Right lobe of liver (tissue), 6 donors: ENCODE measurements at places on chromosomes 12 and 14. TPM values are rescaled to one million over a fixed set of nuclear protein-coding genes. Genes with fewer than 3 reads are reported as not detected.

- DNase-seq = no peak
Observed at GRCh38 chr14:89613260-89614008, 196.4 kb upstream of the FOXN3 start.

DNA sequence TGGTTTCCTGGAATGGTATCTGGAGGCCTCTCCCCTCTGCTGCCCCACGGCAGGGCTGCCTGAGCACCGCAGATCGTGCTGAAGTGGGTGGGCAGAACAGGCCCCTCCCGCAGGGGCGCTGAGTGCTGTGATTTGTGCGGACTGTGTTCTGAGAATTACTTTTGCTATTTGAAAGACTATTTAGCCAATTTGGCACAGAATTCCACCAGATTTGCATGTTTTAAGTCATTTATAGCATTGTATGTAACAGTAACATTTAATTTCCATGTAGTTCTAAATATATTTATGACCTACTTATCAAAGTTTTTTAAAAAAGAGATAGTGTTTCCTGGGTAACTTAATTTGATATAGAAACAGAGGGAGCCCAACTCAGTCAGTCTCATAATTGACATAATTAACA is 55.3 kb downstream of the TNFAIP2 start:
- no peak for DNase-seq

DNA sequence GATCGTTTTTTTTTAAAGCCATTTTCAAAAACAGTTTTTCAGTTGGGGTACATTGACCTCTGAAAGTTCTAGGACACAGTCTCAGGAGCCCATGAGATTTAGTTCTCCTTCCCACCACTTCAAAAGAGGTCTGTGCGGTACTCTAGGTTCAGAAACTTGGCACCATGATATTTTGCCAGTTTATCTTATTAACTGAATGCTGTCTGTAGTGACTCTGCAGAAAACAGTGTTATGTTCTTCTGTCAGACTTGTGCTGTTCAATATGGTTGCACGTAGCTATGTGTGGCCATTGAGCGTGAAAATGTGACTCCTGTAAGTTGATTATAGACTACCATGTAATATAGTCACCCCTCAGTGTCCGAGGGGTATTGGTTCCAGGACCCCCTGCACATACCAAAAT is 35.9 kb downstream of the CRADD start:
- DNase-seq = no peak

DNA sequence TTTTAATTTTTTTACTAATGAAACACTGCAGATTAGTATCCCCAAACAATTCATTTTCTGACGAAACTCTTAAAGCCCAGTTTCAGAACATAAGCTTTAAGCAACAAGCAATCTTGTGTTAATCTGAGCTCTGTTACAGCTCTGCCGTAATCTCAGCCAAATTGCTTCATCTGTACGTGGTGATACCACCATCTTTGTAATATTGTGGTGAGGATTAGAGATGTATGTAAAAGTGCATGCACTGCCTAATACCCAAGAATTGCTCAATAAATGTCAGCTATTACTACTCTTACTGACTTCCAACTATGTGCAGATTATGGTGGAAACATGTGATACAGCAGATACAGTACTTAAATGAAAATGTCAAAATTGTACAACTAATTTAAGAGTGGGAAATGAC is 1.8 kb downstream of the AKAP5 start:
- DNase-seq = no peak

DNA sequence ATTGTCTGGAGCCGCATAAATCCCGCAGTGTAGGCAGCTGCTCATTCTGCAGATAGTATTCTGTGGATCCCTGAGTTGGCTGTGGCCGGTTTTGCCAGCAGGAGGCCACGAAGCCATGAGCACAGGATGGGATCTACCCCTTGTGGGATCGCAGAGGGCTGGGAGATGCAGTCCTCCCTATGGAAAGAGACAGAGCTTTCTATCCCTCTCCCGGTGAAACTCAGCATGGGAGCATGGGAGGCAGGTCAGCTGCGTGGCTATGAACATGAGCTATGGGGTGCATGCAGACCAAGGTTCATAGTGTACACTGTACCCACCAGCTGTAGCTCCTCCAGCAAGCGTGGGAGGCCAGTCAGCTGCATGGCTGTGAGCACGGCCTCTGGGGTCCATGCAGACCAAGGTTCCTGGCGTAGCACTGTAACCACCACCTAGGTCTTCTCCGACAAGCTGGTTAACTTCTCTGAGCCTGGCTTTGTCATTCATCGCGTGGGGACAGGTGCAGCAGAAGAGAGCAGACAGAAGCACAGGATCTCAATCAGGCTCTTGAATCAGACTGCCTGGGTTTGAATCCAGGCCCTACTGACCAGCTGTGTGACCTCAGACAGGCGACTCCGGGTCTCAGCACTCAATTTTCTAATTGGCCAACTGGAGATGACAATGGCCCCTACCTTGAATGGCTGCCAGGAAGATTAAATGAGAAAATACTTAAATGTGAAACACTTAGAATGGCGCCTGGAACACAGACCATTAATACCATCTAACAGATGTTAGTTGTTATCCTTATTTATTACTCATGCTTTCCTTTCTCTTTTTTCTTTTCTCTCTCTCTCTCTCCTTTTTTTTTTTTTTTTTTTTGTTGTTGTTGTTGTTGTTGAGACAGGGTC is 6.0 kb downstream of the BDKRB1 start:
- no peak for DNase-seq

- DNase-seq = no peak
Observed at GRCh38 chr12:94433744-94434143, 25.9 kb downstream of the CEP83 start.

DNA sequence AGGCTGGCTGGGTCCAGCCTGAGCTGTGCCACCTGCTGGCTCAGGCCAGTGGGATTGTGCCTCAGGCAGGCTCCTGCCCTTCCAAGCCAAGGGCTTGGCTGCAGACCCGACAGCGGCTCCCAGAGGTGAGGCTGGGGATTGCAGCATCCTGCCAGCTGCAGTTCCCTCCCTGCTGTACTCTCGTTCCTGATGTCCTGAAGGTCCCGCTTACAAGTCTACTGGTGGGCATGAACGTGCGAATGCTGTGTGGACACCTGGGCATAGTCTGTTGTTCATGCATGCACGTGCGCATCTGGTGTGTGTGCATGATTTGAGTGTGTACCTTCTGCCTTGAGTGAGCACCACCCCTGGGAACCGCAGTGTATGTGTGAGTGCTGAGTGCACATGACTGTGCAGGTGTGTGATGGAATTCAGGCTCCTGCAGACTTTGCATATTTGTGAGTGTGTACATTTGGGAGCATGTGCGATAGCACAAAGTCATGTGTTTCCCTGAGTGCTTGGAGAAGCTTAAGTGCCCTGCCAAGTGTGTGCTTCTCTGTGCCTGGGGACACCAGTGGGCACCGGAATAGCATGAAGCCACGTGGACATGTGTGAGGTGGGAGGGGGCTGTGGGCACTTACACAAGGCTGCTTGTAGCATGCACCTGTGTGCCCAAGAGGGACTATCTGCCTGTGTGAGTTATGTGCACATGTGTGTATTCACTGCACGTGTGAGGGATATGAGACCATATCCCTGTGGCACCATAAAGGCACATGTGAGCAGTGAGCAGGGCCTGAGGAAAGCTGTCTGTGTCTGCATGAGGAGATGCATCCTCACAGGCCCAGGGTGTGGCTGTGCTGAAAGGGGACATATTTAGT is 19.3 kb upstream of the KRT7 start:
- peak; percentile 77 for DNase-seq

DNA sequence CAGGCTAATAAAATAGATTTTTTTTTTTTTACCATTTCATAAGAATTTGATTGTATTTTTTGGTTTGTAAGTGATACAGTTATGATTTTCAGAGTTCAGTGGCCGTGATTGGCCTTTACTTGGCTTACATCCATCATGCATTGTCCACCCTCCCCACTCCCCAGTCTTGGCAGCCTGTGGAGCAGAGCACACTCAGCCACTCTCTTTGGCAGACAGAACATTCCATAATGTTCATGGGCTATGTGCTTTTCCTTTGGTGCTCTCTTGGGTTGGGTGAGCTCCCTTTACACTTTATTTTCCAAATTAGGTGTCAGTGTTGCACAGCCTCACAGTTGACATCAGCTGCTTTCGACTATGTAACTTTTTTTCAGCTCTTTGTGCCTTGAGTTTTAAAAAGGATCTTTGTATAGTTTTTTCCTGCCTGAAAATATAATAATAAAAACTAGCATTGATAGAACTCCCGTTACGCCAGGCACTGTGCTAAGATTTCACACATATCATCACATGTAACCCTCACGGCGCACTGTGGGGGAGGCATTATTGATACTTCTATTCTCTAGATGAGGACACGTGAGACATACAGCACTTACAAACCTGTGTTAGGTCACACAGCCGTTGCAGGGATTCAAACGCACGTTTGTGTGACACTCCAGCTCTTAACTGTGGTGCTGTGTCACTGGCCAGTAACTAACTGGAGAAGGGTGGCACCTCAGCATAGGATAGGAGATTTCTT is 21.5 kb downstream of the SUDS3 start:
- DNase-seq = no peak

CRIP1 gene
- total RNA-seq = 5.4 TPM

MFAP5 gene
- total RNA-seq = not detected

SERPINA5 gene
- 111 TPM for total RNA-seq

LRIG3 gene
- total RNA-seq = 5.9 TPM

MGAT4C gene
- 0.06 TPM for total RNA-seq

- DNase-seq = no peak
Observed at GRCh38 chr12:125418902-125419564, 353.8 kb downstream of the AACS start.

GRCh38 chr14:29802211-29802610 is 125.4 kb downstream of the PRKD1 start:
- DNase-seq = no peak

- no peak for DNase-seq
Observed at GRCh38 chr12:56998316-56998715, 8.0 kb downstream of the ZBTB39 start.

OVCH1 gene
- total RNA-seq = not detected
